ENCODE measurements at places on chromosomes 6 and 20.
A peak's percentile ranks its signal among the peaks of the same experiment; 100 is the strongest.

GRCh38 chr6:154297210-154297609, 59.4 kb downstream of the IPCEF1 start:
- DNase-seq = no peak

DNA sequence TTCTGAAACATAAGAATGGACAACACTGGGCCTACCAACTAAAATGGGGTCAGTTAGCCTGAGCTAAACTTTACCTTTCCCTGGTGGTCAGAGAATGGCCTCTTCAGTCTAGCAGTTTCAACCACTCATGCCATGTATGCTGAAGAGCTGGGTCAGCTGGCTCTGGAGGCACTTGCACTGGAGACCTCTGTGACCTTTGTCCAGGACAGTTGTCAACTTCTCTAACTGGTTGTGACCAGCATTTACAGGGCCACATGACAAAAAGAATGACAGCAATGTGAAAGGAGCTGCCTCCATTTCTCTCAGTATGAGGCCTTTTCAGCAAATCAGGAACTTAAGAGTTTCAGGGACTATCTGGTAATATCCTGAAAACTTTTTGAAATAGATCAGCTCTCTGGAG, 59.9 kb upstream of the TMEM30A start:
- no peak for DNase-seq

DNA sequence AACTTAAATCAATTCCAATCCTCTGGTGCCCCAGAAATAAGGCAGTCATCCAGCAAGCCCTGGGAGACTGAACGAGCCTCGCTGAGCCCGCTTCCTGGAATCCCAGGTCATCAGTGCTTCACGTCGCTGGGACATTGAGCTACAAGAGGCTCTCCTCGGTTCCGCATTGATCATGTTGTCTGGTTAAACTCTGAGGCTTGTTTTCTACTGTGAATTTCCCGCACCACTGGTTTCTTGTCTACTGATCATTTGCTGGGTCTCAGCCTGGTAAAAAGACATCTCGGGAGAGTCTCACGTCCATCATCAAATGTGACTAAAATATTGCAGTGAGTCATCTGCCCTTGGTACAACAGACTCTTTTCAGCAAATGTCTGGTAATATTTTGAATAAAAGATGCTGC, 569.2 kb downstream of the QKI start:
- DNase-seq = no peak

- no peak for DNase-seq
Measured at GRCh38 chr6:29547573-29547972, 12.0 kb downstream of the UBD start.

- DNase-seq = no peak
Measured at GRCh38 chr6:156697225-156697830, 79.8 kb upstream of the ARID1B start.

- no peak for DNase-seq
Measured at GRCh38 chr6:88164061-88164460, 2.1 kb downstream of the CNR1 start.

- no peak for DNase-seq
Measured at GRCh38 chr20:58452667-58453255, 62.4 kb downstream of the APCDD1L start.

DNA sequence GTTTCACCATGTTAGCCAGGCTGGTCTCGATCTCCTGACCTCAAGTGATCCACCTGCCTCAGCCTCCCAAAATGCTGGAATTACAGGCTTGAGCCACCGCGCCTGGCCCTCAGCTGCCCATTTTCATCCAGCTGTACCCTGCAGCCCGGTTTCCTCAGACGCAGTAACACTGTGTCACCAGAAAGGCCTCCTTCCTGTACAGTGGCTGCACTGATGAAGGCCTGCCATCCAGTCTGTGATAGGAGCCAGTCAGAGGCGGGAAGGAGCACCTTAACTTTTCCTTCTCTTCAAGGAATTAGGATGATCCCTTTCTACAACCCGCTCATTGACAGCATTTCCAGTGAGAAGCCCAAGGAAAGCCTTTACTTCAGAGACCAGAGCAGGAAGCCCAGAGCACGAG, 75.9 kb downstream of the GFOD1 start:
- DNase-seq = peak; percentile 9

DNA sequence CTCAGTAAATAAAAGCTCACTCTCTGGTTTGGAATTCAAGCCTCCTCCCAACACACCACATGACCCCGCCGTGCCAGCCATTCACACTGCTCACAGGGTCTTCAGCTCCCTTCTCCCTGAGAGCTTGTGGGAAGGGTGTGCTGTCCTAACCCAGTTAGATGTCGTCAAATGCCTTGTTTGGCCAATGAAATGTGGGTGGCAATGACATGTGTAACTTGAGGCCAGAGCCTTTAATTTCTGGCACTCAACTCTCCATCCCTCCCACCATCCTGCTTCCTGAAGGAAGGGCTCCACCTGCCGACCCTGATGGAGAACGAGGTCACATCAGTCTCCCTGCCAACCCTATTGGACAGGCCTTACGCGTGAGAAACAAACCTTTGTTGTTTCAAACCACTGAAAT, 224.5 kb upstream of the AGPAT4 start:
- no peak for DNase-seq

DNA sequence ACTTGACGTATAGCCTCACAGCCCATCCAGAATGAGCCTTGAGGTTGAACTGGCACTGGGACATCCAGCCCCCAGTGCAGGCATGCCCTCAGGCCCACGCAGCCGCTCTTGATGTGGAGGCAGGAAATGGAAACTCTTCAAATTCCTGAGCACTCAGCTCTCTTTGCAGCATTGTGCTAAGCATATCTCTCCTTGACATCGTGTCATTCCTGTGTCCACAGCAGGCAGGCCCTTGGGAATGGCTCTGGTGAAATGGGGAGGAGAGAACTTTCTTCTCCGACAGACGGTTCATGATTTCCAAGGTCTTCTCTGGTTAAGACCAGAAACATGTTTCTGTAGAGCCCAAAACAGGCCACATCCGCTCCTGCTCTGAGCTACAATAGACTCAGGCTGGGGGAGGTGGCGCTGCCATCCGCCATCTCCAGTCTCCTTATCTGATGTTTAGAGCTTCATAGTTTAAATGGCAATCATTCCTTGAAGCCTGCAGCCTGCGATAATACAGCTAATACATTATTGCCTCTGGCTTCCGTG, 248.8 kb downstream of the CDH4 start:
- DNase-seq = no peak

- no peak for DNase-seq
Measured at GRCh38 chr20:13571662-13572061, 67.1 kb downstream of the TASP1 start.

- no peak for DNase-seq
Measured at GRCh38 chr6:72987301-72987700, 238.0 kb downstream of the KHDC1L start.

DNA sequence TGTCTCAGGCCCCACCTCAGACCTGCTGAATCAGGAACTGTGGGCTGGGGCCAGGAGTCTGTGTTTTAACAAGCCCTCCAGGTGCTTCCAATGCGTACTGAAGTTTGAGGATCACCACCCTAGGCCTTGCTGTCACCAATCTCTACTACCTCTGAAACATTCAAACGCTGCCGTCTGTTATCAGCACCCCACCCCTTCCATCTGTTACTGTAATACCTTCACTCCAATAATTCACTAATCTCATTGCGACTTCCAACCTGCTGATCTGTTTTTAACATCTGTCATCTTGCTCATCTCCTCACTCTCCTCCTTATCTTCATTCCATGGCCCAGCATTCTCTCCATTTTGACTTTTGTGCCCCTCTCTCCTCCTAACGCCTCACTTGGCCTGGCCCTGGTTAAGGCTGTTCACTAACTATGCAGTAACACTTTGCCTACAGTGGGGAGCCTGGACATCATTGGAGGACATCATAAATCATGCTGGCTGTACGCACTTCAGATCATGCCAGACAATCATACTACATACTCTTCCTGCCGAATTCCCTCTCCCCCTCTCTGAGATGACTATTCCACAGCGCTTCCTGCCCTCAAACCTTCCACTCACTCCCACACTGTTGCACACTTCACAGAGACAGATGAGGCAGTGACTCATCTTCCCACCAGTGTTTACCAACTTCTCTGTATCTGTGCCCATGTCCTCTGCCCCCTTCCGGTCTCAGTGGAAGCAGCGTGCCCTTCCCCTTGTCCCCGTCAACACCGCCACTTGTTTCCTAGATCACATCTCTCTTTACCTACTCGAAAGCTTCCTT, 3.0 kb upstream of the GUCA1B start:
- DNase-seq = no peak

DNA sequence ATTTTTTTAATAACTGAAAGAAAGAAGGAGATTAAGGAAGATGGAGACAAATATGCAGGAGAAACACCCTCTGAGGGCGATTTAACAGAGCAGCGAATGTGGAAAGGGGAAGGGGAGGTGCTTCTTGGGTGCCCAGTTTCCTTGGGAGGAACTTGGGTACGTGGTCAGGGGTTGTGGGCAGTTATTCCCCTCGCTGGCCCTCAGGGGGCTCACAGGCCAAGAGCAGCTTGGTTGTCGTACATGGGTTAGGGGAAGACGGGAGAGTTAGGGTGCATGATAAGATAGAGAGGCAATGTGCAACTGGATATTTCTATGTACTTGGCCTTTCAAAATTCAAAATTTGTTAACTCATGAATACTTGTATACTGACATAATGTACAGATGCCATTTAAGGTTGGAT, 7.0 kb upstream of the TUBB2A start:
- no peak for DNase-seq

GRCh38 chr6:153162646-153163045, 31.6 kb upstream of the RGS17 start:
- no peak for DNase-seq

GRCh38 chr6:89602166-89602565, 36.4 kb downstream of the LYRM2 start:
- DNase-seq = no peak

DNA sequence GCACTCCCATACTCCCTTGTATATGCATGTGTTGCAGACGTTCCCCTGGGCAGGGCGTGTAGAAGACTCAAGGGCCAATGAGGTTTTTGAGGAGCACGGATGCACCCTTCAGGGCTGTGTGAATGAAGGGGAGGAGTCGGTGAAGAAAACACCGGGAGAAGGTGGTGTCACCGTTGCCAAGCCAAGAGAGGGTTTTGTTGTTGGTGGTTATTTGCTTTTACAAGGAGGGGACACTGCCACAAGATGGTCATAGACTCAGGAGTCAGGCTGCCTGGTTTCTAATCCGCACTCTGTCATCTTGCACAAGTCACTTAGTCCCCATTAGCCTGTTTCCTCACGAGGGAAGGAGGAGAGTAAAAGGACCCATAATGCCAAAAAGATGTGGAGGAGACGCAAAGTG, 124.0 kb downstream of the PXDC1 start:
- DNase-seq = no peak

GRCh38 chr20:54550776-54551396, 75.5 kb downstream of the DOK5 start:
- no peak for DNase-seq

GRCh38 chr20:1357921-1358671, 29.2 kb upstream of the SDCBP2 start:
- DNase-seq = no peak

- no peak for DNase-seq
Measured at GRCh38 chr20:1576641-1577040, 19.1 kb upstream of the SIRPD start.

DNA sequence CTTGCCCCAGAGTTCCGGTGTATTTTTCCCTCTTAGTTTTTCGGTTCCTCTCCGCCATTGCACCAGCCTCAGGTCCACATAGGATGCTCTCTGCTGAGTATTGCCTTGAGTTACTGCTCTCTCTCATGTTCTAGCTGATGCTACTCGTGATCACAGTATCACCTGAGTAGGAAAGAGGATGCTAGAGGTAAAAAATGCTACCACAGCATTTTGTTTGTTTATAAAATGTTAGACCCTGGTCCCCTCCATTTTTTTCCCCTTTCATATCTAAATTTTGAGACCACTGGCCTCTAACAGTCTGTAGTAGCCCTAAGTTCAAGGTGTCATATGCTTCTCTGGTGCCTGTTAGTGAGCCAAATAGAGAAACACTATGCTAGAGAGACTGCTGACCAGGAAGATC, 175.5 kb downstream of the OR2B2 start:
- DNase-seq = no peak

GRCh38 chr20:24827603-24828295, 121.3 kb upstream of the CST7 start:
- no peak for DNase-seq

DNA sequence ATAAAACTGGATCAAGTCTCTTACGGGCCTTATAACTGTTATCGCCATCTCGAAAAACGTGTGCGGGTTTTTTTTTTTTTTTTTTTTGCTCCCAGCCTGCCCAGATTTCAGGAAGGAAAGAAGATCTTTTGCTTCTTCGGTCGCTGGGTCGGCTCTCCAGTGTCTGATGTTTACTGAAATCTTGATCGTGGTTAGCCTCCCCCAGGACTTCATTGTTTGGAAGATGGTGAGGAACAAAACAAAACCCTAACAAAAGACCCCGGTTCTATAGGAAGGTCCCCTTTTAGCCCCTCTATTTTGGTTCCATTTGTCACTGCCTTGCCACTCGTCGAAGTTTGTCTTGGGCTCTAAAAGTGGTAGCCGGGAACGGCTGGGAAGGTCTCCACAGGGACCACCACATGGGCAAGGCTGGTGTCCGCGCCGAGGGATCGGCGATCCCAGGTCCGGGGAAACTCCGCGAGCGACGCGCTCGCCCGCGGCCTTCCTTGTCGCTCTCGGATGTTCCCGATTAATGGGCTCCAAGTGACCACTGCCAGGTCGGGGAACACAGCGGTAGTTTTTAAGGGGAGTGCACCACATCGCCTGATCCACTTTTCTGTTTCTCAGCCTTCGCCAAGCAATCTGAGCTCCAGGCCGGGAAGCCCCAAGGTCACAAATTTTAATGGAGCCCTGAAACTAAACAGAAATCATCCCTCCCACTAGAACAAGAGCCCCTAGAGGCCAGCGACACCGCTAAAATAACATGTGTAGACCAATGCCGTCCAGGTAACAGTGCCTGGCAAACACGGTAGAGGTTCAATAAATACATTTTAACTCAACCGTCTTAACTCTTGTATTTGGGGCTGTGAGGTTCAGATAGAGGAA, 27.0 kb downstream of the TRIM27 start:
- peak; percentile 80 for DNase-seq

GRCh38 chr20:12504779-12505178, 504.0 kb upstream of the SPTLC3 start:
- DNase-seq = no peak

DNA sequence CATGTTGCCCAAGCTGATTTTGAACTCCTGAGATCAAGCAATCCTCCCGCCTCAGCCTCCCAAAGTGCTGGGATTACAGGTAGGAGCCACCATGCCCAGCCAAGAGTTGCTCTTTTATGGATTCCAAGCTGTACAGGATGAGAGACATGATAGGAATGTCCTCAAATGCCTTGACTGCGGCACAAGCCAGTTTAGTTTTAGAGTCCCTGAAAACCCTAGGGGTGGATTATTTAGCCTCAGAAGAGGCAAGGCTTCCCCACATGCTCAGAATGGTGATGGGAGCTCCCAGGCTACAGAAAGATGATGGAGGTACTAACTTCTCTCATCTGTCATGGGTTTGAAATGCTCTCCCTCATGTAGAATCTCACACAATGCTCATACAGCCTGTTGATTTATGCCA, 280.5 kb upstream of the PRND start:
- DNase-seq = no peak

DNA sequence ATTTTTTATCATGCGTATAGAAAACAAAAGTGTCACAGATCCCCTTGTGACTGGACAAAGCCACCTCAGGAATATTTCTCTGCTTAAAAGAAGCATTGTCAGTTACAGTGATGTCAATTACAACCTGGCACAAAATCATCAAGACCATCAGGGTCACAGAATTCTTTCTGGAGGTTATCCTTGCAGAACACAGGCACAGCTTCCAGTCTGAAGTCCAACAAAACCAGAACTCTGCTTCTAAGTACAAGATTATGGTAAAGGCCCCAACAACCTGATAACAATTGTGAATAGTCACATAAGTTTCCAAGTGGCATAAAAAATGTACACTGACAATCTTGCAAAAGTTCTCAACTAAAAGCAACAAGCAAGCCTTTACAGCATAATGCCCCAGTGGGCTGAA, 21.0 kb downstream of the PLAGL2 start:
- DNase-seq = no peak

All from left forelimb (tissue), 1 donor.